Activated naive CD4-positive, alpha-beta T cell (primary cell): ENCODE measurements at places on chromosomes 3 and 15.

- DNase-seq: no peak
These were observed 120.3 kb upstream of the GOLGA8J start for GRCh38 chr15:29962407-29962806.

GRCh38 chr3:190505381-190506003, 8.4 kb upstream of the IL1RAP start:
- DNase-seq: no peak

GRCh38 chr15:34693053-34693744, 61.6 kb downstream of the GJD2 start:
- DNase-seq: no peak

DNA sequence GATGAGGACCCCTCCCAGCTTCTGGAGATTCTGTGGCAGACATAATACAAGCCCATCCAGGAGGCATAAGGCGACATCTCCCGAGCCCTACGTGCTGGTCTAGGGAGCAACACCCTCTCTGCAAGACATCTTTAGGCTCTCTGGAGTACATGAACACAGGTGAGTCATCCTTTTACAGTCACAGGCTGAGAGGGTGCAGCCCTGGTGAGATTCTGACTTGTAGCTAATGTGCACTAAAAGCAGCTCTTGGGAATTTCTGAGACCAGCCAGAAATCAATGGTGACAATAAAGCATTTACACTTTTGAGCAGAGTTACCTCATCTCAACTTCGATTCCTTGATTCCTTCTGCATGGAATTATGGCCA, 131.1 kb downstream of the XXYLT1 start:
- no peak for DNase-seq

- DNase-seq: no peak
These were observed 22.0 kb downstream of the SLC7A14 start for GRCh38 chr3:170563712-170564423.

DNA sequence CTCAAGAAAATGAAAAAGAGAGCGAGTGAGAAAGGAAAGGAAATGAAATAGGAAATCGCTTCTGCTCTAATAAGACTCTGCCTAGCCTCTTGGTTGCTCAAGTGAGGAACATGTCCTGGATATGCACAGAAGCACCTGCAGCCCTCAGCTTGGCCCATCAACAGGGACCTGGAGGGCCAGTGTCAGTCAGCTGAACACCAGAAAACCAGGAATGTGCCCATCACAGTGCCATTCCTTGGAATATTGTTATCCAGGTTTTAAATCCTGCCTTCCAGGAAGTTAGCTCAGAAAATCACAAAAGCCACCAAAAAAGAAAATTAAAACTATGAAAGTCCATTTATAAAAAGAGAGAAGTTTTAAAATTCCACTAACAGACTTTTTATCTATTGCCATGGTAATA, 173.4 kb upstream of the TPM1 start:
- no peak for DNase-seq

- DNase-seq: no peak
These were observed 213.7 kb downstream of the ALCAM start for GRCh38 chr3:105580296-105580965.

- DNase-seq: no peak
These were observed 128.7 kb upstream of the TLE3 start for GRCh38 chr15:70226337-70226980.

DNA sequence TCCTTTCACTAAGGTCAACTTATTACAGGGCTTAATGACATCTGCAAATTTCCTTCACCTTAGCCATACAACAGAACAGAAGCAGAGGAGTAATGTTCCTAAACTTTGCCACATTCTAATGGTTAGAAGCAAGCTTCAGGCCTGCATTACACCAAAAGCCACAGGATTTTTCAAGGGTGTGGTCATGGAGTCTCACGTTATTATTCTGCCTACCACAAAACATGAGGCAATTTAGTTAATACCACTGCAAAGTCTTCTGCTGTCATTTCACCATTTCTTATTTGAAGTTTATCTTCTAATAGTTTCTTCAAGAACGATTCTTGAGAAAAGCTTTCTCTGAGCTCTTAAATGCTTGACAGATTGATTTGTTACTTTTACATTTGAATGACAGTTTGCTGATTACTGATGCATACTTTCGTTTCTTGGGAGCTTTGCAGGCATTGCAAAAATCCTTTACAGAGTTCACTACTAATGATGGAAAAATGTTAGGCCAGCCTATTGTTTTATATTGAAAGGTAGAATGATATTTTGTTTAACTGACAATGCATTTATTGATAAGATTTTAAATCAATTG, 1257.1 kb downstream of the NSUN3 start:
- DNase-seq: no peak

- no peak for DNase-seq
These were observed 60.7 kb downstream of the FRMD4B start for GRCh38 chr3:69325151-69325550.

GRCh38 chr15:95470529-95470928, 860.0 kb upstream of the NR2F2 start:
- no peak for DNase-seq

DNA sequence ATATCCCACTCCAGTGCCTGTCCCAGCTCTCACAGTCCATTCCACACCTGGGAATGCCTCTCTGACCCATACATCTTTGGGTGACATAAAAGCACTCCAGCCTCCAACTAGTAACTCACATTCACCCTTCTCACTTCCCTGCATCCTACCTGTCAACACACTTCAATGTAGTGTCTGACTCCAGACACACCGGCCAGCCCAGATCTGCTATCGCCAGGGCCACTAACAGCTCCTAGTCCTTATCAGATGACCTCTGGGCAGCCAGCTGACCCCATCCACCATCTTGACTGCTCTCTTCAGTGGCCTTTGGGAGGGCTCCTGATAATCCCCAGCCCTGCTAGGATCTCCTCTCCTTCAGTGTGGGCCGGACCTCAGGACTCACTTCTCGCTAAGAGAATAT, 2.9 kb upstream of the MCM2 start:
- DNase-seq: no peak

DNA sequence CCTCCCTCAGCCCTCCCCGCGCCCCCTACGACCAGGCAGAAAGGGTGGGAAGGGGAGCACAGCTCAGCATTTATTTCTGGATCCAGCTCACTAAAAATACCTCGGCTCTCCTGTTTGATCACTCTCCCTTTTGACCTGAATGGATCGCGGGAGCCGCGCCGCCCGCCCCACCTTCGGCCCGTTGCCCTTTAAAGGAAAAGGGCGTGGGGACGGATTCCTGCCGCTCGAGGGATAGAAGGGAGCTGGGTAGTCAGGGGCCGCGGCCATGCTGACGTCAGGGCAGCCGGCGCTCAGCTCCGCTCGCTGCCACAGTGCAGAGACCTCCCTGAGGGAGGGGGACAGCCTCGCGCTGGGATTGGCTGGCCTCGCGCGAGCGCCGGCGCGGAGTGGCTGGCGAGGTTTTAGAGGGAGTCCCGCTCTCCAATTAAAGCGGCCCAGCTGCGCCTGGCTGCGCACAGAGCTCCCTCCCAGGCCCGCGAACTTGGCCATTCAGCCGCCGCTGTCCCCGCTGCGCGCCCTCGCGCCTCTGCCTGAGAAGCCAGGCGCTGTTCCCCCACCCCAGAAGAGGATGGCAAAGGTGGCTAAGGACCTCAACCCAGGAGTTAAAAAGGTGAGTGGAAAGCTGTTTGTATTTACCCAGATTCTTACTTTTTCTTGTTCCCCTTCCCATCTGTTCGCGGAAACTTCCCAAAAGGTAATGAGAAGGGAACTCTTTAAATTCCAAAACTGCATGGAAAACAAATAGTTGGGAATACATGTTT, at the start of gene LMCD1:
TSS of gene LMCD1 (plus strand) at position 453 of the 761 bp plus-strand sequence. CDS start at position 569, 116 bp downstream.
- peak; percentile 36 for DNase-seq

DNA sequence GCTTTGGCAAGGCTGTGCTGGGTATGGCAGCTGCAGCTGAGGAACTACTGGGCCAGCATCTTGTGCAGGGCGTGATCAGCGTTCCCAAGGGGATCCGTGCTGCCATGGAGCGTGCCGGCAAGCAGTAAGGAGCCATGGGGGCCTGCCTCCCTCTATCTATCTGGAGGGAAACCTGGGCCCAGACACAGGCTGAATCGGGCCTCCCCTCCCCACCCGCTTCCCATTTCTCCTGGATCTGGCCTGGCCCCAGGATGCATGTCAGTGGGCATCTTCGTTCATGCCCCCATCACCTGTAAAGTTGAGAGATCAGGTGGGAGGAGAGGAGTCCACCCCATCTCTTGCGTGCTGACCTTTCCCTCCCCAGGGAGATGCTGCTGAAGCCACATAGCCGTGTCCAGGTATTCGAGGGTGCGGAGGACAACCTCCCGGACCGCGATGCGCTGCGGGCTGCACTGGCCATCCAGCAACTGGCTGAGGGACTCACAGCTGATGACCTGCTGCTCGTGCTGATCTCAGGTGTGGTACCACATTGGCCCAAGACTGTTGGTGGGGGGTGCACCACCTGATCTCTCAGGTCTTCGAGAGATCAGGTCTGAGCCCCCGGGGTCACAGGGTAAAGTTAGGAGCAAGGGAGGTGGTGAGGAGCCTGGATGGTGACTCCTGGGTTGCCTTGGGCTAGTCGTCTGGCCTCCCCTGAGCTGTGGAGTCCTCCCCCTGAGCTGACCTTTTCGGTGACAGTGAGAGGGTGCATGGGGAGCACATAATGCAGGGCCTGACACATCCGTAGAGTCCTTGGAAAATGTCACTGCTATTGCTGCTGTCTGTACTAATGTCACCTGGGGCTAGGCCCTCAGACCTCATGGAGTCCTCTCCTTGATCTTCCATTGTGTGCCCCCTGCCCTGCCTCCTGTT, 3.2 kb downstream of the GLYCTK start:
- DNase-seq: no peak

DNA sequence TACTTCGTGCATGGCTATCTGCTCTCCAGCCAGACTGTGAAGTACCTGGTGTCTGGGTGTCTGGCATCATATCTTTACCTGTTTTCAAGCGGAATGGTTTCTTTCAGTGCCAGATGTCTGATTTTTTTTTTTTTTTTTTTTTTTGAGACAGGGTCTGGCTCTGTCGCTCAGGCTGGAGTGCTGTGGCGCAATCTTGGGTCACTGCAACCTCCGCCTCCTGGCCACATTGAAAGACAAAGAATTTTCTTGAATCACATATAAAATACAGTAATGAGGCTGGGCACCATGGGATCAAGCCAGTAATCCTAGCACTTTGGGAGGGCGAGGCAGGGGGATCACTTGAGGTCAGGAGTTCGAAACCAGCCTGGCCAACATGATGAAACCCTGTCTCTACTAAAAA, 2.8 kb upstream of the MESP1 start:
- no peak for DNase-seq

DNA sequence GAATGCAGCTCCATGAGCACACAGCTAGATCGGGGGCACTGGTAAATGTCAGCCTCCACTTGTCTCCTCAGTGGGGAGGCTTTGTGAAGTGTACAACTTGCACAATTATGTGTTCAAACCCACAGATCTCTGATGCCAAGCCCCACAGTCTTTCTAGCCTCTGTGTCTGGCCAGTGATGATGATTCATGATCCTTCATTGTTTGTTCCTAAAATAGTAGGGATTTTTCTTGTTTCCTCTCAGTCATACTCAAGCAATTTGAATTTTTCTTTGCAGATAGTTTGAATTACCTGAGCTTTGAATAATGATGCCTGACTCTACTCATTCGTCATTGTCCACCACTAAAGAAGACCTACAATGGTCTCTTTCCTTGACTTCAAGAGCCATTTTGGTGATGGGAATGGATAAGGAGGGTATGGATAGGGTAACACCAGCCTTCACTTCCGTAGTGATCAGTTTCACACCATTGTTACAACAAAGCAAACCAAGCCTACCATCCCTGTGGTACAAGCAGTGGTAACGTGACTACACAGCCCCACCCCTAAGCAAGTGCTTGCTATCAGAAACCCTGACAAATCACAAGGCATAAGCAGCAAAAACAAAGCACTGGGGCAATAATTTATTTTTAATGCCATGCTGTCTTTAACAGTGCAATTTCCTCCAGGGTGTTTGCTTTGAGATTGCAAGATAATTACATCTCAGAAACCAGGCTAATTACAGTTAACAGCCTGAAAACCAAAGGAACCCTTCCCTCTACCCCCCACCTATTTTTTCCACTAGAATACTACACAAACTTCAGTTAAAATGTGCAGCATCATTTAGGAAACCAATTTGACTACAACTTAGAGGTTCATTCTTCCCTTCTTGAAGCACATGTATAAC, 114.1 kb upstream of the PPP2R3A start:
- DNase-seq: no peak

- DNase-seq: no peak
These were observed 726.7 kb upstream of the NR2F2 start for GRCh38 chr15:95603802-95604201.

GRCh38 chr3:33403756-33404155, 36.4 kb downstream of the UBP1 start:
- DNase-seq: no peak

GRCh38 chr15:77642793-77643430, 10.2 kb upstream of the LINGO1 start:
- no peak for DNase-seq

- DNase-seq: no peak
These were observed 424.9 kb upstream of the ZNF385D start for GRCh38 chr3:22175947-22176346.

DNA sequence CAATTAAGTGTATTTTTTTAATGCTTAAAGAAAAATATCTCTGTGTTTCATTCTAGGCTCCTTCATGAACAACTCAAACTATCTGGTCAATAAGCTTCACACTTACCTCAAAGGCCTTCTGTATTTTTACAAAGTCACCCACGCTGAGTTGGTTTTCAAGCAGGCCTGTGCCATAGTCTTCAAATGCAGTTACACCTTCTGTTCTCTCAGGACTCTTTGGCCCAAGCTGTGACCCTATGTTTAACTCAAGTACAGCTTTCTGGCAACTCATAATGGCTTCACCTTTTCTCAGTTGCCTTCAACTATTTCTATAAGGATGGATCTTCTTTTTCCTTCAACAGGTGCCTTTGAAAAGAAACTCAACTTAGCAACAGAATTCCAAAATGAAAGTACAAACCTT, 587 bp downstream of the WDR49 start:
- DNase-seq: no peak

DNA sequence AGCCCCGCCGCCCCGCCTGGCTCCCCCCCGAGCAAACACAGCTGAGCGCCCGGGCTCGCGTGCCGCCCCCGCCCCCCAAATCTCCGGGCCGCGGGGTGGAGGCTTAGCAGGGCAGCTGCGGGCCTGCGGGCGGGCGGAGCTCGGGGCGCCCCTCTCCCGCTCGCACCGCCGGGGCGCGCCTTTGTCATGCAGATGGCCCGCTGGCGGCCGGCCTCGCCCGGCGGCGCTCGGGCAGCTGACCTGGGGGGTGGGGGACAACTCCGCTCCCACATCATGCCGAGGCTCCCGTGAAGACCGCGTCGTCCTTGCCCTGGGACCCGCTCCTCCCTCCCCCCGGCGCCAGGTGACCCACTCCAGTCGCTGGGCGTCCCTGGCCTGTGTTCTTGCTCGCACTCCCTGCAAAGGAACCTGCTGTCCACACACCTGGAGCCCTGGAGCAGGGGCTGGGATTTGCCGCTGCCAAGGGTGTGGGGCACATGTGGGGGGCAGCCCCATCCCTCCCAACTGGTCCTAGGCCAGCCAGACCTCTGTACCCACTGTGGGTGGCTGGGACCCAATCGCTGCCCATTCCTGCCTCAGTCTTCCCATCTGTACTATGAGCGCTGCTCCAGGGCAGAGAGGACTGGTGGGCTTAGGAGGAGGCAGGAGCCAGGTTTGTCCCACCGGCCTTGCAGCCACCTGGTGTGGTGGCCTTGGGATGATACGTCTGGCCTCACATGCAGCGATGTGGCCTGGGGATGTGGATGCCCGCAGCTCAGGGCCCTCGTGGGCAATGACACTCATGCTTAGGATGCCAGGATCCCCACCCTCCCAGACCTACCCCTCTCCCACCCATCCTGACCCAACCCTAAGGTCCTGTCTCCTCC, 33.5 kb downstream of the DNAJB8 start:
- no peak for DNase-seq

- DNase-seq: no peak
These were observed 56.5 kb upstream of the GOLGA6L2 start for GRCh38 chr15:23503576-23503975.
